ENCODE measurements at places on chromosomes 12 and 14.

- no peak for DNase-seq
These were observed 212.5 kb downstream of the TBX5 start for GRCh38 chr12:114193474-114193873.

- DNase-seq, result no peak
These were observed 13.4 kb downstream of the SIVA1 start for GRCh38 chr14:104766256-104766862.

GRCh38 chr12:54356951-54357356 is 7.3 kb downstream of the GPR84 start:
- DNase-seq, result no peak

DNA sequence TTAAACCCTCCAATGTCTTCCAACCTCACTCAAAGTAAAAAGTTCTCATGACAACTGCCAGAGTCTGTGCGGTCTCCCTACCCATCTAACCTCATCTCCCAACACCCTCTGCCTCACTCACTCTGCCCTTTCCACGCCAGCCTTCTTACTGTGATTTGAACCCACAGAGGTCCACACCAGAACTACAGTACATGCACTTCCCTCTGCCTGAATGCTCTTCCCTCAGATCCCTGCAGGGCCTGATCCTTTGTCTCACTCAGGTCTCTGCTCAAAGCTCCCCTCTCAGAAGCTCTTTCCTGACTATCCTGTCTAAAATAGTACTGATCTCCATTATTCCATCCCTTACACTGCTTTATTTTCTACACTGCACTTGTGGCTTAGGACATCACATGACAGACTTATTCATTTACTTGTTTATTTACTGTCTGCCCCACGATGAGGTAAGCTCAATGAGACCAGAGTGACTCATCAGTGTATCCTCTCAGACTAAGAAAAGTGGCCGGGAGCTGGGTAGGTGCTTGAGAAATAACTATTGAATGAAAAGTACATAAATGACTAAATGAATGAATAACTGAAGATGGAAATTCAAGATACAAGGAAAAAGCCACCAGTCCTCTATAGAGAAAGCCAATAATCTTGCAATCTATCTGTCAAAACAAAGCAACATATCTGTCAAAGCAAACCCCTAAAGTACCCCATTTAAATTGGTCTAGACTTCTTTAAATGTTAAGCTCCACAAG is 17.1 kb downstream of the POMT2 start:
- peak; percentile 97 for DNase-seq

DNA sequence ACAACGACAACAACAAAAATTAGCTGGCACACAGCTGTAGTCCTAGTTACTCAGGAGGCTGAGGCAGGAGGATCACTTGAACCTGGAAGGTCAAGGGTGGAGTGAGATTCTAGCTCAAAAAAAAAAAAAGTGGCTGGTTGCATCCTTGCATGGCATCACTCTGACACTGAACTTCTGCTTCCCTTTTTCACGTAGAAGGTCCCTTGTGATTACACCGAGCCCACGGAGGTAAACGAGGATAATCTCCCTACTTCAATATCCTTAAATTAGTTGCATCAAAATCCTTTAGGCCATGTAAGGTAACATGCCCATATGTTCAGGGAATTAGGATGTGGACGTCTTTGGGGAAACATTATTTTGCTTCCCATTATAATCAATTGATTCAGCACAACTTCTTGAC is 4.0 kb upstream of the PPP4R4 start:
- DNase-seq, result no peak

DNA sequence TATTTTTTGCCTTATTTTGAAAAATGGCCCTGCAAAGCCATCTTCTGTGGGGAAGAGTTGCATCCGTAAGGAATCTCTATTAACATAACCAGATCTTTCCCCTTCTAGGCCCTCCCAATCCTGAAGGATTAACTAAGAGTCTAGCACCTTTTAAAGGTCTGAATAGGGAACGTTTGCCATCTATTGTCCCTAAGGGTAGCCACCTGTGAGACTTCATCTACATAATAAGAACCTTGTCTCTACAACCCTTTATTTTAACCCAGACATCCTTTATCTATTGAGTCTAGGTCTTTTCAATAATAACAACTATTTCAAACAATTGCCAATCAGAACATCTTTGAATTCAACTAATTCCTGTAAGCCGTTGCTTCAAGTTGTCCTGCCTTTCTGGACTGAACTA is 4.4 kb downstream of the EDDM3B start:
- DNase-seq, result no peak

GRCh38 chr12:41014643-41015020 is 173.5 kb upstream of the PDZRN4 start:
- peak; percentile 71 for DNase-seq

DNA sequence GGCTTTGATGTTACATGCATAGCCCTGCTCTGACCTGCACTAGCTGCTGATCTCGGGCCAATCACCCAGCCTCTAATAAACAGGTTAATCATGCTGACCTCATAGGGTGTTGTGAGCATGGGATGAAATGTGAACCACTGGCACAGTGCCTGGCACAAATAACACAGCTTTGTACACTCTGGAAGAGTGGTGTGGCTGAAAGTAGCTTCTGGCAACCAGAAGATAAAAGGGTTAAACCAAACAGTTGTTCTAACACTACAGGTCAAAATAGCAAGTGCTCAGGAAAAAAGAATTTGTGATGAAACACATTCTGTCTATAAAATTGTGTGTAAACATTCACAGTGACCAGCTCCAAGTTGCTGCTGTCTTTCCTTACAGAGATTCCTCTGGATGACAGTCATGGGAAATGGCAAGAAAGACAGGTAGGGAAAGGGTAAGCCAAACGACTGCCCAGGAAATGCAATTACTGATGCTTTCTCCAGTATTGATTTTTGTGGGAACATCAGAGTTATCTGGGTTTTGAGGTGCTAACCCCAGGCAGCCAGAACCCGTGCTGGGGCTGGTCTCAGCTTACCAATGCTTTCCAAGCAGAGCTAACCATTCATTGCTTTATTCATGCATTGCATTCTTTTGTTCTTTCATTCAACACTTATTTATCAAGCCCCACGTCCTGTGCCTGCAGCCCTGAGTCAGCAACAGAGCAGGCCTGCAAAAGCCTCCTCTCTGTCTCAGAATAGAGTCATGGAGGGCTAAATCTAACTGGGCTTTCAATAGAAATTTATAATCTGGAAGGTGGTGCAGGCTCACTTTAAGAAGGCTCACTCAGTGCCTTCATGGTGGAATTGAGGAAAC is 38.1 kb upstream of the CAPRIN2 start:
- DNase-seq, result peak; percentile 75

DNA sequence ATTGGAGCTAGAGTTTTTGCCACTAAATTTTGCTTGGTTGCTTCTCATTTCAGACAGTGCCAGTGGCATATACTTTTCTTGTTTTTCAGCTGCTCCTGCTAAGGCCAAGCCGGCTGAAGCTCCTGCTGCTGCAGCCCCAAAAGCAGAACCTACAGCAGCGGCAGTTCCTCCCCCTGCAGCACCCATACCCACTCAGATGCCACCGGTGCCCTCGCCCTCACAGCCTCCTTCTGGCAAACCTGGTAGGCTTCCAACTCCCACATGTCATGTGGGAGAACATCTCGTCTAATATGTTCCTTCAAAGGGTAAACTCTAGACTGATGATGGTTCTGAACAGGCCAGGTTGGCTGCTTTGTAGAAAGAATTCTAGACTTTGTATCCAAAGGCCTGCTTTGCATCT is 11.0 kb downstream of the DLST start:
- no peak for DNase-seq

DNA sequence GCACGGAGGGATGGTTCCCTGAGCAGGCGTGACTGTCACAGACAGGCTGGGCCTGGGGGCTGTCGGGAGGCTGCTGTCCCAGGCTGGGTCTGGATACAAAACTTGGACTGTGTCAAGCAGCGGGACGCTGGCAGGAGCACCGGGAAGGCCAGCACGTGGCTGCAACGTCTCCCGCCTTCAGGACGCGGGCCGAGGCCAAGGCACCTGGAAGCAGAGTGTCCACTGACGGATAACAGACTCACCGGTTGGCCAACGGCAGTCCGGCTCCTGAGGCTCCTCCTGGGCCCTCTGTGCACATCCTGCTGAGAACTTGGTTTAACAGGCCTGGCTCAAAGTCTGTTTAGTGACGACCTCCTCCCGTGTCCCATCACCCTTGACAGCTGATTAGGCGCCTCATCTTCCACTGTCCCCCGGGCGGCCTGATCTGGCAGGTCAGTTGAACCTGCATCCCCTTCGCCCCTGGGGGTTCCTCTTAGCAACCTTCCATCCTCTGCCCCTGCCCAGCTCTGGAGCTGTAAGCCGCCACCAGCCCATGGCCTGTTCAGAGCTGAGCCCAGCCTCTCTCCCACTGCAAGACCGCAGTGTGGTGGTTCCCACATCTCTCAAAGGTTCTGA is 2.5 kb downstream of the XRCC3 start:
- DNase-seq, result no peak

DNA sequence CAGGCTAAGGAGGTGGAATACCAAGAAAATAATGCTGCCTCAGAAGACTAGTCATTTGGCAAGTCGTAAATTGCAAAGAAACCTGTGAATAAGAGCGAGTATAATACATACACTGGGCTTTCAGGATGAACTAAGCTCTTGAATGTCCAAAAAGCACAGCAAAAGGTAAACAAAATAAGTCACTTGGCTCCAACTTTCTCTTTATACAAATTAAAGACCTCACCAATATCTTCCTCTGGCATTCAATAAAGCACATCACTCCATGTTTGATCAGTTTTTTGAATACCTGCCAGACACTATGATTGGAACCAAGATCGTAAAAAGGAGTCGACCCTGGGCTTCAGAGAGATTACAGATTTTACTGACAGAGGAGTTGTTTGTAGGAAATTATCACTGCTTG is 3.5 kb downstream of the DICER1 start:
- DNase-seq, result no peak

GRCh38 chr12:27732281-27732680 is 21.6 kb downstream of the MRPS35 start:
- DNase-seq, result no peak

DNA sequence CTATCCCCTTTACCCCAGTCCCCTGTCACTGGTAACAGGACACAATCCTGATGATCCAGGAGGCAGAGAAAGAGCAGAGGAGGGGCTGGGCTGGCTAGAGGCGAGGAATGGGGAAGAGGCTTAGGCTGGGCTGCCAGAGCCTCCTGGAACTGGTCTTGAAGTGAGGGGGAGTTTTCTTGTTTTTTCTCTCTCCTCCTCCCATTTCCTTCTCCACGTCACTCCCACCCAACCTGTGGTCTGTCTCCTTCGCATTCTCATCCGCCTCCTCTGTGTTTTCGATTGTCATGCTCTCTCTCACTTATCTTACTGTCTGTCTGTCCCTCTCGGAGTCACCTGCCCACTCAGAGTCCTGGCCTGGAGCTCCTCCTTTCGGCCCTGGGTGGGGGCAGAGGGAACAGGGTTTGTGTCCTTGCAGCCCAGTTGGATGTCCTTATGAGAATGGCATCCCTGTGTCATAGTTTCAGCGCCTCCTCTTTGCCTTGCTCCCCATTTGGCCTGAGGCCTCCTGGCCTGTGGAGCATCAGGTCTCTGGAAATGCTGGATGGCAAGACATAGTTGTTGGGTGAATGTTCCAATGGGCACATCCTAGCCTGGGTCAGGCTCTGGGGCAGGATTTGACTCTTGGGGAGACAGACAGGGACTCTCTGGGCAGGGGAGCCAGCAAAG is 3.4 kb upstream of the KRT80 start:
- DNase-seq, result peak; percentile 67

DNA sequence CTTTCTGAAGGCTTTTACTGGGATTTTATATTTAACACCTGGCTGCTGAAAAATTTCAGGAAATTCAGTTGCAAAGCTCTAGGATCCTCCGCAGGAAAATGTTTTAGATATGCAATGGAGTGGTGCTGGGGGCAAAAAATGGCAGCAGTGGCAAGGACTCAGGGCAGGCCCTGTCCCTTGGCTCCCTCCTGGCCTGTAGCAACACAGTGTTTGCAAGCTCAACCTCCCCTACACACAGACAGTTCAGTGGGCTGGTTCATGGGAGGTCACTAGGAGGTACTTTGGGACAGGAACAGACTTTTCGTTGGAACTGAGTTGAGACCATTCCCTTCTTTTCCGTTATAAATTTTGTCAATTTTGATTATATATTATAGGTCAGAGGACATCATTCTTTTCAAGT is 270.4 kb downstream of the ADAMTS20 start:
- DNase-seq, result no peak

DNA sequence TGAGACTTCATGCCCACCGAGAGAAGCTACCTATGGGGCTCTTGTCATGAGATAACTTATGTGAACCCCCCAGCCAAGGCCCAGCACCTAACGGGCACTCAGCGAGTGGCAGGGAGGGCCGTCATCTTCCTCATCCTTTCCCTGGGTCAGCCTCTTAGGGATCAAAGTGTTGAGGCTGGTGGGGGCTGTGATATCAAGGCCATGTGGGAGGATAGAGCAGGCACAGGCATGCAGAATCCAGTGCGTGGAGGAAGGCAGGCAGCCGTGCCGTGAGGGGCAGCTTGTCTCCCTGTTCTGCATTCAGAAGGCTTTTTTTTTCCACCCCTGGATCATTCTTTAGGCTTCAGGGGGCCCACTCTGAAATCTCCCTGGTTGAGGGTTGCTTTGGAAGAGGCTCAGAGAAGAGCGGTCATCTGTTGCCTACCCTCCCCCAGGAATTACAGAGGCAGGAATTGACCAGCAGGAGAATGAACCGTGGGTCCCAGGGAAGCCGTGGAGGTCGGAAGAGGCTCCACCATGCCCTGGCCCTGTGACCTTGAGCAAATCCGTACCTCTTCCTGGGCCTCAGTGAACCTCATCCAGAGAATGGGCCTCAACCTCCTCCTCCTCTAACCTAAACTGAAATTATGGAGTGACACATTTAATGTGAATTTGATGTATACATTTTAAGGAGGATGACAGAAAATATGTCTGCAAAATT is 62.8 kb downstream of the BEGAIN start:
- DNase-seq, result no peak

- no peak for DNase-seq
These were observed 3.8 kb downstream of the ENDOU start for GRCh38 chr12:47721431-47721973.

DNA sequence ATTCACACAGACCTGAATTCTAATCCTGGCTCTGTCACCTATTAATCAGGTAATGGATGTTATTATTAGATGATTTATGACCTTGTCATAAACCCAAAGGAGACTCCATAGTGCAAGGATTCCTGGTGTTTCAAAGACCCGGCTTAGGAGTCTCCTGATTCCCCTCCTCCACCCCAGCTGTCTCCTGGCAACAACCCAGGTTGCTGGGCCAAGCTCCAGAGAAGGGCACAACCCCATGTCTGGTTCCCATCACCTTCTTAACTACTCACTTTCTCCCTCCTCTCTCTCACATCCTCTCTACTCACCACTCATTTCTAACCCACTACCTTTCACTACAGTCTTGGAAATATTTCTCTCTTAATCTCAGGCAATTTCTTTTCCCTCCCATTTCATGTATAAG is 41.6 kb downstream of the RHOJ start:
- peak; percentile 16 for DNase-seq

- peak; percentile 25 for DNase-seq
These were observed 159.9 kb upstream of the PARP11 start for GRCh38 chr12:4032924-4033615.
